ENCODE measurements at places on chromosomes 7 and 10.

DNA sequence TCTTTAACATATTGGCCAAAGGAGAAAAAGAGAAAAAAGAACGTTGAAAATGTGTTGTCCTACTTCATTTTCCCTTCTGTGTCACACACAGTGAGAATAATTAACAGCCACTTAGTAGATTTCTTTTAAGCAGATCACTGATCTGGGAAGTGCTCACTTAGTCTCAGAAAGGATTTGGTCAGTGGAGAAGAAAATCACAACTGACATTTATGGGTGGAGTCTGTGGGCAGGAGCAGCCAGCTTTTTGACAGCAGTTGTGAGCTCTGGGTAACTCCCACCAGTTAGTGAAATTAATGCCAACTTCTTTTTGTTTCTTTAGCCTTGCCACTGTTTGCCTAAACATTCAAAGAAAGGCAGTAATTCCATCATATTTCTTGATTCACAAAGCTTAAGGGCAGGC is 49.7 kb downstream of the CDK14 start:
- DNase-seq, result no peak

GRCh38 chr7:143514995-143515735 is 37.5 kb downstream of the TAS2R41 start:
- no peak for DNase-seq

DNA sequence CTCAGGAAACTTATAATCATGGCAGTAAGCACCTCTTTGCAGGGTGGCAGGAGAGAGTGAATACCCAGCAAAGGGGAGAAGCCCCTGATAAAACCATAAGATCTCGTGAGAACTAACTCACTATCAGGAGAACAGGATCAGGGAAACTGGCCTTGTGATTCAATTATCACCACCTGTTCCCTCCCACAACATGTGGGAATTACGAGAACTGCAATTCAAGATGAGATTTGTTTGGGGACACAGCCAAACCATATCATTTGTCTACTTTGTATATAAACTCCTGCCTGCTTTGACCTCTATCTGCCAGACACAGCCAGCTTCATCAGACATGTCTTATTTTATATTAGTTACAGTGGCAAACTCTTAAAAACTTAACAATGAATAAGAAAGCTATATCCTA is 50.4 kb downstream of the ARMC3 start:
- no peak for DNase-seq

GRCh38 chr10:102604439-102604841 is 39.8 kb upstream of the TRIM8 start:
- DNase-seq, result no peak

- no peak for DNase-seq
Measured at GRCh38 chr10:110269374-110270318, 35.1 kb downstream of the SMNDC1 start.

DNA sequence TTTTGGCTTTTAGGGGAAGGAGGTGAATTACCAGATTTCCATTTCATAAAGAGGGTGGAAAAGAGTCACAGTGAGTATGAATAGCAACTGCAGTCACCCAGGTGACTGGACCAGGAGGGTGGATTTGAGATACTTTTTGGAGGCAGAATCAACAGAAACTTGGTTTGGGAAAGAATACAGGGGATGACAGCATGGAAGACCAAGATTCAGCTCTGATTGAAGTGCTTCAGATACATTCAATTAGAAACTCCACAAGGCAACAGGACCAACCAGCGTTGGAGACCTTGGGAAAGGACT is 83.0 kb downstream of the SGMS1 start:
- no peak for DNase-seq

- DNase-seq, result no peak
Measured at GRCh38 chr10:131775833-131776232, 125.0 kb upstream of the PPP2R2D start.

GRCh38 chr10:70296406-70296899 is 12.6 kb upstream of the NPFFR1 start:
- no peak for DNase-seq

- DNase-seq, result no peak
Measured at GRCh38 chr7:87218796-87219544, 562 bp downstream of the TMEM243 start.

DNA sequence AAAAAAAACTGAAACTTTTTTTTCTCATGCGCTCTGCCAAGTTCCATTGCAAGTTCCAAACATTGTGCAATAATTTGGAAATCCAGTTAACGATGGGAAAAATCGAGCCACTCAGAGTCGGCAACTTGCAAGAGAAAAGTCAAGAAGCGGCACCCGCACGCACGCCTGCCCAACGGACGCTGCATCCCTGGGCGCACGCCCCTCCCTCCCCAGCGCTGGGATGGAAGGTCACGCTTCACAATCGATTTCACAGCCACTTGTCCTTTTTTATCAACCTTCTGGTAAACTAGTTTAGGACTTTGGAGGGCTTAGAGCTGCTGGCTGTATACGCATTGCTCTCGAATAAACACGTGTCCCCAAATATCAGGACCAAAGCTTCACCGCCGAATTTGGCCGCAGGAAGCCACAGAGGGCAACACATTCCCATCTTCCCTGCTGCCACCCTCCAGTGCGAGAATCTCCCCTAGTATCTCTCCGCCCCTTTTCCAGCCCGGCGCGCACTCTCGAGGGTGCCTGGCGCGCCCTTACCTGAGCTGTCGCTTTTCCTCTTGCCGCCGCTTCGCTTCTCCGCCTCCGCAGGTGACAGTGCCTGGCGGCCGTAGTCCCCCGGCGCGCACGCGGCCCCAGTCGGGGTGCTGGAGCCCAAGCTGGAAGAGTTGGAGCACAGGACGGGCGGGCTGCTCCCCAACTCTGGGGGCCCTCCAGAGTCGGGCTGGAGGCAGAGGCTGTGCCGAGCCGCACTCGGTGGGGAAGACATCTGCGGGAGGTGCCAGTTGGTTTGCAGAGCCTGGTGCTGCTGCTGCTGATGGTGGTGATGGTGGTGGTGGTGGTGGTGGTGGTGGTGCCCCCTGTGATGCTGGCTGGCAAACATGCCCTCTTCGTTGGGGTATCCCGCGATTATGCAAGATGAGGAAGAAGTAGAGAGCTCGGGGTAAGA is 857 bp downstream of the MEOX2 start:
- no peak for DNase-seq

- no peak for DNase-seq
Measured at GRCh38 chr7:5767066-5767465, 14.4 kb downstream of the RNF216 start.

DNA sequence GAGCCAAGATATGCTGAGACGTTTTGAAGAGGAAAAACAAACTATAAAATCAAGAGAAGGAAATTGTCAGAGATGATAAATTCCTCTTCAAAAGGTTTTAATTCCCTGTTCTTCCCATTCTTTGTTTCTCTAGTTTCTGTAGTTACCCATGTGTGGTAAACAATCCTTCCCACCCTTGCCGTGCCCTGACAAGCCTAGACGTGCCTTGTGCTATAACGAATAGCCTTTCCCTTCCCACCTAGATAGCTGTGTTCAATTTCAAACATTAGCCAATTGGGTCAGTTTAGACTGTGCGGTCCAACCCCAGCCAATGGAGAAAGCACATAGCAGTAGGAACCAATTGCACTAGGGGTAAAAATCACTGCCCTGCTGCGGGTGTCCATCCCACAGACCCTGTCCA is 138.1 kb downstream of the RALA start:
- no peak for DNase-seq

Data from stimulated activated CD8-positive, alpha-beta memory T cell treated with anti-CD3 and anti-CD28 coated beads, Interleukin-15, amount 100 ng/mL, for 1 hour (primary cell).